ENCODE measurements at places on chromosomes 6 and 20.

DNA sequence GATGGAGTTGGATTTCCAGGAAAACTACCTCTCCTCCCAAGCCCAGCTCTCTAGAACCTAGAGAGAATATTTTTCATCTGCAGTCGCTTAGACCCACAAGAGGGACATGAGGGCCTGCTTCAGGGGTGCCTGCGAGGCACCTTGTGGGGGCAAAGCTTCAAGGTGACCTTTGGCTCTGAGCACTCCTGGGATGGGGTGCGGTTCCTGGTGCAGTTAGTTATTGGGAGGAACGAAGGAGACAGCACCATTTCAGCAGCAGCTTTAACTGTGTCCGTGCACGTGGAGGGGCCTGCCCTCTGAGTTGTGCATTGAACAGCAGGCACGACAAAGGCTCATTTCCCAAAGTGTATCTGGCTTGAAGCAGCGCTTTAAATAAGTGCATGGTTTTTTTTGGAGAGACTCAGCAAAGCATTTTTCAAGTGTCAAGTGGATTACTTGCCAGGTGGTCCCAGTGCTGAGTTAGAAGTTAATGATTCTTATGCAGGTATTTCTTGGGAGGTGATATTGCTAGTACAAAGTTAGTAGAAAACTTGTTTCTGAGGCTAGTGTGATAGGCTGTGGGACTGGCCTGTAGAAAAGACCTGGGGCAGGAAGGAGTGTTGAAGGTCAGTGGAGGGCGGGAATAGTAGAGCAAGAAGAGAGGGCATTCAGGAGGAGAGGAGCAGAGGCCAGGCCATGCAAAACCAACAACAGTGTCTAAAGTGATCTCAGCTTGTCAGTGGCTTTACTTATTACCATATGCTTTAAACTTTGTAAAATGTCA is 3.8 kb downstream of the IGF2R start:
- DNase-seq: no peak

GRCh38 chr20:8320306-8320705 is 188.2 kb downstream of the PLCB1 start:
- DNase-seq: no peak

GRCh38 chr6:139490482-139490881 is 116.0 kb upstream of the CITED2 start:
- no peak for DNase-seq

DNA sequence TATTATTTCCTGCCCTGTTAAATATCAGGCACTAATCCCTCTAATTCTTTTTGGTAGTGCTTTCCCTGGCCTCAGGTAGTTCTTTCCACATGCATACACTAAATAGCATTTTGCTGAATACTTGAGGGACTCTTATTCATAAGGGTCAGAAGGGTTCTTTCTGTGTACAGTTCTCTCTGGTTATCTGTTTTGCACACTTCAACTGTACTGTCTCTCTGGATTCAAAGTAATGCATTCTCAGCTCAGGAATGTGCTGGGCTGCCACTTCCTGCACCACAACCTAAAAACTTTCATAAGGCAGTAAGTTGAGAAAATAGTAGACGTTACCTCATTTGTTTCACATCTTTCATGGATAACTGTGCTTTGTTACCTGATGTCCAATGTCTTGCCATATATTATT is 32.1 kb downstream of the C6orf141 start:
- DNase-seq: no peak

GRCh38 chr6:106918115-106918514 is 56.4 kb downstream of the CD24 start:
- no peak for DNase-seq

DNA sequence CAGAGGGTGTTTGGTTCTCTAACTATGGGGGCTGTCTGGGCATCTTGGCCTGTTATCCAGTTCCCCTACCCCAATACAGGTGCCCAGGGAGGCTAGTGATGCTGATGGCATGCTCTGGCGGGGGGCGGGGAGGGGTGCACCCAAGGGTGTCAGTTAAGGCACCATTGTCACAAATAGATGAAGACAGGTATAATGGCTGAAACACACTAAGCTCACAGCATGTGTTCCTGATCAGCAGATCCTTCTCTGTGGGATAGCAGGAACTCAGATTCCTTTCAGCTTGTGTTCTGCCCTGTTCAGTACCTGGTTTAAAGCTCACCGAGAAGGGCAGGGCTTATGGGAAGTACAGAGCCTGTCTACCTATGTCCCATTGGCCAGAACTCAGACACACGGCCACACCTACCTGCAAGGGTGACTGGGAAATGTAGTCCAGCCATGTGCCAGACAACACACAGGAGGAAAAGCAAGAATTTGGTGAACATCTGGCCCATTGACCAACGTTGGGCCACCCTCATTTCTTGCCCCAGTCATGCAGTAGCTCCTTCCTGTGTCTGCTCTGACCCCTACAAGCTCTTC is 3.4 kb upstream of the RSPO4 start:
- peak; percentile 4 for DNase-seq

- DNase-seq: no peak
These were observed 25.1 kb downstream of the KCNK5 start for GRCh38 chr6:39204160-39204495.

DNA sequence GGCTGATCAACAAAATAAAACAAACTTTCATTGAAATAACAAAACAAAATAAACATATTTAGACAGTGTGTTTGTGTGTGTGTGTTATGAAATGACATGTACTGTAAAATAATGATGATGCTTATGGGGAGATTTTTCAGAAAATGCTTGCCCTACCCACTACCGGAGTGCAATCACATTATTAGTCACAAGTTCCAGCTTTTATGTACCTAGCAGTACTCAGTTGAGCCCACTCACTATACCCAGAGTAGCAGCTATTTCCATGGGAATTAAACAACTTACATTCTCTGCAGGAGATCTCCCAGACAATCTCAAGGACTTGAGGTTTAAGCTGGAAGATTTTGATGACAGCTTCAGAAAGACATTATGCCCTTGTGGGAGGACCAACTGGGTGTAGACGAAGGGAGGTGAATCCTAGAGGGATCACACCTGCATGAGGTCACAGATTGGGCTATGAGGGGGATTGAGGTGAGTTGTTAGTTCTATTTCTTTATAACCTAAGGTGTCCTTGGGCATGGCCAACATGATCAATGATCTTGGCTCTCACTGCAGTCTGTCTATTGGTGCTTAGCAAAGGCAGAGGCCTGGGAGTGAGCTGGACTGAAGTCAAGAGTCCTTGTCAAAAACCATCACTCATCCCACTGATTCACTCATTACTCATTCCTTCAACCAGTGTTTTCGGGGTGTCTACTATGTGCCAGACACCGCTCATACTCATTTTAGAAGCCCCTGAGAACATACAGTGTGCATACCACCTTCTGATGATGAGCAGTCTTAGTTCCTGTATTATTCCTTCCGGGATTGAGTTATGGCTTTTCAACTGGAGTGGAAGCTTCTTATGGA is 6.7 kb upstream of the CLIC5 start:
- DNase-seq: no peak
